Activated CD8-positive, alpha-beta memory T cell treated with anti-CD3 and anti-CD28 coated beads, Interleukin-2, amount 50 U/mL, for 4 hours (primary cell): ENCODE measurements at places on chromosomes 6 and 20.

GRCh38 chr6:156912431-156912830 is 135.3 kb downstream of the ARID1B start:
- no peak for DNase-seq

GRCh38 chr6:108616973-108617372 is 56.3 kb downstream of the FOXO3 start:
- no peak for DNase-seq

DNA sequence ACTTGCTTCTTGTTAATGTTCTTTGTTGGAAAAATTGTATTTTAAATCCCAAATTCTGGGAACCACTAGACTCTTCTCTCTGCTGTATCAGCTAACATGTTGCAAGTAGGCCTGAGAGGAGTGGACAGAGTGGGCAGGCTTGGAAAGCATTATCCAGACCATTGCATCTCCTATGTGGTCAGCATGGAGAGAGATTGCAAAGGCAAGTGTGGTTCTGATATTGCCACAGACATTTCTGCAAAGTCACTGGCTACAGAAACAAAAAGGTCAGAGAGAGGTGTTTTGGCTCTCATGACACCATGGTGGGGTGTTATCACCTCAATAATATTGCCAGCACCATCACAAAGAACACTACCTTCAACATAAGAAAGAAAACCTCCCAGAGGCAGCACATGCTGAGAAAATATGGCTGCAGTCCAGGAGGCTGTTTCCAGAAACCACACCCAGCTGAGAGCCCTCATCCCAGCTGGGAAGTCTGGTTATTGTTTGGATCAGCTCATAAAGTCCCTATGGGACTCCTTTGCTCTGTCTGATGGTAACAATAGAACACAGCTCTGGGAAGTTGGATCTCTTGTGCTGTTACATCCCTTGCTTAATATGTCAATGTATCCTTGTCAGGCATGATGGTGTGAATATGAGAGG is 78.2 kb upstream of the TBX18 start:
- no peak for DNase-seq

DNA sequence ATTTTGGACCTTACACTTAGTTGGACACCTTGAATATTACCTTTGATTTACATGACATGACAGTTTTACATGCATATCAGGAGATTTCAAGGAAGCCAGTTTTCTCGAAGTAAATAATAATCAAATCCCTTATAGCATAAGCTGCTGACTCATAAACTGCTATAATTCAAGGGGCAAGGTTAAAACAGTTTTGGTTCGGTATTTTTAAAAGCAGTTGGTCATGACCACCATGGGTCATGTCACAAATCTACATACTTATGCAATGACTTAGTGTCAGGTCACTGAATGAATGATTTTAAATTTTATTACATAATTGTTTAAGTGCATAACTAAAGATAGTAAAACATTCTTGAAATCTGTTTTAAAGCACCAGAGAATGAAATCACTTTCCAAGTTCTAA is 158.0 kb downstream of the DST start:
- DNase-seq: no peak
